Hematopoietic multipotent progenitor cell (in vitro differentiated cells): ENCODE measurements at places on chromosomes 2 and 18. TPM values are rescaled to one million over a fixed set of nuclear protein-coding genes. Genes with fewer than 3 reads are reported as not detected.

DNA sequence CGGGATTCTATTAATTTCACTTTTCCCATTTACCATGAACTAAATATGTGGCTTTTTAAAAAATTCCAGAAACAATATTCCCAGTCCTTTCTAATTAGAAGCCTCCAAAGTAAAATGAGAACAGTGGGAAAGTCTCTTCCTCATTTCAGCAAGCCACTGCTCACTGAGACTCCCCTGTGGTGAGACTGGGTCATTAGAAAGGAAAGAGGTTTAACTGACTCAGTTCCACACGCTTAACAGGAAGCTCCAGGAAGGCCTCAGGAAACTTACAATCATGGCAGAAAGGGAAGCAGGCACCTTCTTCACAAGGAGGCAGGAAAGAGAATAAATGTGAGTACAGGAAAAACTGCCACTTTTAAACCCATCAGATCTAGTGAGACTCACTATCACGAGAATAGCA, 258.9 kb upstream of the CHAC2 start:
- no peak for DNase-seq

DNA sequence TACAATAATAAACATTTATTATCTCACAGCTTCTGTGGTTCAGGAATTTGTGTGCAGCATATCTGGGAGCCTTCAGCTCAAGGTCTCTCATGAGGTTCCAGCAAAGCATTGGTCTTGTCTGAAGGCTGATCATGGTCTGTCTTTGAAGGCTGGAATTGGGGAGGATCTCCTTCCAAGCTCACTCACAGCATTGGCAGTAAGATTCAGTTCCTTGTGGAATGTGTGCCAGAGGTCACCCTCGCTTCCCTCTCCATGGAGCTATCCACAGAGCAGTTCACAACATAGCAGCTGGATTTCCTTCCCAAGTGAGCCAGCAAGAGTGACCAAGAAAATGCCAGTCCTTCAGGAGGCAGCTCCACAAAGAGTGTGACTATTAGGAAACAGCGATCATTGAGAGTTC, 202.2 kb upstream of the ST6GAL2 start:
- DNase-seq, result no peak

- DNase-seq, result no peak
These were observed 40.0 kb upstream of the NCKAP5 start for GRCh38 chr2:133608291-133608690.

The GAL3ST2 gene
- 3.8 TPM for total RNA-seq

The UGT1A6 gene
- total RNA-seq, result 0.27 TPM

DNA sequence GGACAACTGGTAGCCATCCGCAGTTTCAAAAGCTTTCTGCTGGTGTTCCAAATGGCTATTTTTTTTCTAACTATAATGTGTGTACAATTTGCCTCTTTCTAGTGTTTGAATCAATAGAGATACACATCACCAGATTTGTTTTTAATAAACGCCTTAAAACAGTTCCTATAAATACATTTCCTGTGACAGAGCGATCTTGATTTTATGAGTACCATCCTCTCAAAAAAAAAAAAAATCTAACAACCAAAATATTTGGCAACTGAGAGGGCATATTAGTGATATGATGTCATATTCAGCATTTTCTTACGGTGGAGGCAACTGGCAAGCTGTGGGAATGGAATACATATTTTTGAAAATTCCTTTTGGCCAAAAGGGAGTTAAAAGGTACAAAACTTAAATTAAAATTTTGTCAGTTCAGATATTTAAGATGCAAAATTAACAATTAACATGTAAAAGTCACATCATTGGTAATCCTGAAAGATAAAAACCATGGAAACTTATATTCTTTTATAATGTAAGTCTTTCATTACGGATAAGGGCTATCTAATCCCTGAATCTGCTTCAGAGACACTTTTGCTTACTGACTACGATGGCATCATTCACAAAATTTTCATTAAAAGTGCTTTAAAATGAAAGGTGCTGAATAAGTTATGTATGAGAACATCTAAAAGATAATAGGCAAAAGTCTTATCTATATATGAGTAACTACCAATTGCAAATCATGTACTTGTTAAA, 268.4 kb downstream of the TCF4 start:
- no peak for DNase-seq

- DNase-seq, result no peak
These were observed 43.0 kb downstream of the BIN1 start for GRCh38 chr2:127063701-127064590.

DNA sequence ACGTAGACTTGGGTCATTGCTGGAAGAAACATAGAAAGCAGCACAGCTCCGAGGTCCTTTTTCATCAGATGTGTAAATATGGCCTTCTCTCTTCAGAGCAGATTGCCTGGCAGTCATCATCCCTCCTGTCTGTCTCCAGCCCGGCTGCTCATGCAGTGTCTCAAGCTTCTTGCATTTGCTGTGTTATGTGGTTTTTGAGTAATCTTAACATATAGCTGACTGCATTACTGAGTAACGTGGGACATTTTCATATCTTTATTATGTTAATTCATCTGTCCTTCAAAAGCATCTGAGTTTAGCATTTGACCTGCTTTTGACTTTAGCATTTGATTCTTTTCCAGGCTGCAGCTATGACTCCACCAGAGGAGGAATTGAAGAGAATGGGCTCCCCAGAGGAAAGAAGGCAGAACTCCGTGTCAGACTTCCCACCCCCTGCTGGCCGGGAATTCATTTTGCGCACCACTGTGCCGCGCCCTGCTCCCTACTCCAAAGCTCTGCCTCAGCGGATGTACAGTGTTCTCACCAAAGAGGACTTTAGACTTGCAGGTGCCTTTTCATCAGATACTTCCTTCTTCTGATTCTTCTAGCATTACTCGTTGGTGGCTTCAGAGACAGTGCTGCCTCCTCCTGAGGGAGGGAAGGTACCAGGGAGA, 116.2 kb downstream of the RAB3GAP1 start:
- no peak for DNase-seq

GRCh38 chr2:235576337-235576910, 82.6 kb downstream of the AGAP1 start:
- DNase-seq, result no peak

GRCh38 chr2:238638982-238639628, 208.8 kb upstream of the TWIST2 start:
- no peak for DNase-seq

DNA sequence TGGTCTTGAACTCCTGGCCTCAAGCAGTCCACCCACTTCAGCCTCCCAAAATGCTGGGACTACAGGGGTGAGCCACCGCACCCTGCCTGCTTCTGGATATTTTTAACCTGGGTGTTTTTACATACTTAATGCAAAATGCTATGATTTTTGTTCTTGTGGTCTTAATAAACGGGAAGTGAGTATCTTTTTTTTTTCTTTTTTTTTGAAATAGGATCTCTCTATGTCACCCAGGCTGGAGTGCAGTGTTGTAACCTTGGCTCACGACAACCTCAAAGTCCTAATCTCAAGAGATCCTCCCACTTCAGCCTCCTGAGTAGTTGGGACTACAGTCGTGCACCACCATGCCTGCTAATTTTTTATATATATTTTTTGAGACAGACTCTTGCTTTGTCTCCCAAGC, 19.2 kb upstream of the ASXL2 start:
- no peak for DNase-seq

DNA sequence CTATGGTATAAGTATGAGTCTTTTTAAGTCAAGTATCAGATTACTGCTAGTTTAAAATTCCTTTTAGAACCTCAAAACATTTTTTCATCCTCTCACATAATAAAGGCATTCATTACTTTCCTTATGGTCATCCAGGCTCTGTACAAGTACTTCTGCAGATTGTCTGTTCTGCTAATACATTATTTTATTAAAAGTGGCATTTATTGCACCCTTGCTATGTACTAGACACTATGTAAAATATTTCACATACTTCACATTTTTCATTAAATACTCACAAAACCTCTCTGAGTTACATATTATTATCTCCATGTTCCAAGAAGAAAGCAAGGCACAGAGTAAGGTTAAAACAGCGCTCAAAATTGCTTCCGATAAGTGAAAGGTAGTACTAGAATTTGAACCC, 84.1 kb downstream of the RAPH1 start:
- no peak for DNase-seq

DNA sequence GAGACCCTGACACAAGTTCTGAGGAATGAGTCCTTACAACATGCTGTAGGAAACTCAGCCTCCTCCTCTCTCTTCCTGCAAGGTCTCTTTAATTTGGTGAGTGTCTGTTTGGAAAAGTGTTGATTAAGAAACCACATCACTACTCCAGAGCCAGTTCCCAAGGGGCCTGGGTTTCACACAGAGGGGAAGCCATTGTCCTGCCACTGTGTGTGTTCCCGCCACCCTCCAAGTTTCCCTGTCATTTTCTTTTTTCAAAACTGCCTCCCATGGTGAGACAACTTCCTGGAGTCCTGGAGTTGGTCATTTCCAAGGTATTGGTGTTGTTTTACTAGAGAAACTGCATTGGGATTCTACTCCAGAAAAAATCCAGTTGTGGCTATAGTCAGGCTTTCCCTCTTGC, 232.0 kb upstream of the PARD3B start:
- DNase-seq, result no peak

GRCh38 chr2:165192729-165193128, 11.1 kb downstream of the SCN3A start:
- no peak for DNase-seq

The SLC11A1 gene
- total RNA-seq, result 3.8 TPM

The PARD6G gene
- total RNA-seq, result under 0.01 TPM

DNA sequence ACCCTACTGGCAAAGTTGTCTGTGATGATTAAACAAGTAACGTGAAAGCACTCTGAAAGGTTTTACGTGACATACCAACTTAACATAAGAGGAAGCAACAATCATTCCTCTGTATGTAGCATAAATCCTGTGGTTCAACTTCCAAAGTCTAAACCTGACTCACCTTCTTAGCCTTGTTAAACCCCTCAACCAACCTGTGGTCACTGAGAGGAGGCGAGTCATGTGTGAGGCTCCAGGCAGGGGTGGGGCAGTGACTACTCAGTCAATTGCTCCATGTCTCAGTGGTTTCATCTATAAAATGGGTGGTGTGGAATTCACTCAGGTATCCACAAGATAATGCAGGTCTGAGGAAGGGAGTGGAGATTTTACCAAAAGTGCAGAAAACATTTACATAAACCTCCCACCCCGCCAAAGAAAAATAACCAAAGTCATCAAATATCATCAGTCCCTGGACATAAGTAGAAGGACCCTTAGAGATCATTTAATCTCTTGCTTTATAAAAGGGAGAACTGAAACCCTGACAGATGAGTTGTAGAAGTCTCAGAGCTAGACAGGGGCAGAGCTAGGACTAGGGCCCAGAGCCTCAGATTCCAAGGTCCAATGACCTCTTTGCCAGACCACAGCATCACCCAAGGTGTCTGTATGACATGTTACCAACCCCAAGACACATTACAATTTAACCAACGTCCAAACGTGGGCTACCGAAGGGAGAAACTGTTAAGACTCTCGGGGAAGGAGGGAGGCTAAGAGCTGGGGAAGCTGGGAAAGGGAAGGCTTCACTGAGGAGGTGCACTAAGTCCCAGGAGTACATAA, 3.7 kb upstream of the PCBP1 start:
- no peak for DNase-seq

DNA sequence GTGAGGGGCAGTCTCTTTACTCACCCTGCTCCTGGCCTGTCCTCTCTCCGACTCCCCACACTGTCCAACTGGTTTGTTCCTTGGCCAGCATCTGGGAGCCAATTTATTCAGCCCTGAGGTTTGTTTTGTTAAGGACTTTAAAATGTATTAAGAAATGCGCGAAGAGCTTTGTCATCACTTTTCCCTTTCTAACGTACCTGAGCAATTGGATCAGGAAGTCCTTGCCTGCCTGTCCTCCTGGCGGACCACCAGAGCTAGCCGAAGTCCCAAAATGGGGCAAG, 164.7 kb upstream of the MSH6 start:
- DNase-seq, result no peak

The C2orf66 gene
- total RNA-seq, result 0.27 TPM

The KLHL14 gene
- total RNA-seq, result 0.27 TPM

- DNase-seq, result no peak
These were observed 93.1 kb upstream of the NPAS2 start for GRCh38 chr2:100726866-100727265.

DNA sequence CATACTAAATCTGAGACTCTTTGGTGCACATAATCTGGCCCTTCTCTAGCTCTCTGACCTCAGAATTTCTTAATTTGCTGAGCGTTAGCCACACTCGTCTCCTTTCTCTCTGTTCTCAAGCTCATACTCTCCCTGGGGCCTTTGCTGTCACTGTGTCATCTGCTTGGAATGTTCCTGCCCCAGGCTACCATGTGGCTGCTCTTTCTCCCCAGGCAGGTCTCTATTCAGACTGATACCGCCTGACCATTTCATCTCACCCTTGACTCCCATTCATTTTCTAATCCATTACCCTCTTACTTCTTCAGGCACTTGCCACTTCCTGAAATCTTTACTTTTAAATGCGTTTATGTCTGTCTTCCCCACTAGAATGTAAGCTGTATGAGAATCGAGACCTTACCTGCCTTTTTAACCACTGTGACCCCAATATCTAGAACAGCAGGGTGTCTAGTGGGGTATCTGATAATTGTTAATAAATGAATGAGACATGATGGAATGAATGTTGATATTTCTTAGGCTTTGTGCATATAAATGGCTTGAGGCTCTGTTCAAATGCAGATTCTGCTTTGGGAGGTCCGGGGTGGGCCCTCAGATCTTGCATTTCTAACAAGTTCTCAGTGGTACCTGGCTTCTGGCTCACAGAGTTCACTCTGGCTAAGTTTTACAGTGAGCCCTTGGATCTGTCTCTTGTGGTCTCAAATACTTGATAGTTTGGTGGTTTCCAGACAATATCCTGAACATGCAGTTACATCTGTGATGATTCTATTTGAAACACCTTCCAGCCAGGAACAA, 89.9 kb upstream of the EPC2 start:
- no peak for DNase-seq
